ENCODE measurements at places on chromosomes 3 and 15.

DNA sequence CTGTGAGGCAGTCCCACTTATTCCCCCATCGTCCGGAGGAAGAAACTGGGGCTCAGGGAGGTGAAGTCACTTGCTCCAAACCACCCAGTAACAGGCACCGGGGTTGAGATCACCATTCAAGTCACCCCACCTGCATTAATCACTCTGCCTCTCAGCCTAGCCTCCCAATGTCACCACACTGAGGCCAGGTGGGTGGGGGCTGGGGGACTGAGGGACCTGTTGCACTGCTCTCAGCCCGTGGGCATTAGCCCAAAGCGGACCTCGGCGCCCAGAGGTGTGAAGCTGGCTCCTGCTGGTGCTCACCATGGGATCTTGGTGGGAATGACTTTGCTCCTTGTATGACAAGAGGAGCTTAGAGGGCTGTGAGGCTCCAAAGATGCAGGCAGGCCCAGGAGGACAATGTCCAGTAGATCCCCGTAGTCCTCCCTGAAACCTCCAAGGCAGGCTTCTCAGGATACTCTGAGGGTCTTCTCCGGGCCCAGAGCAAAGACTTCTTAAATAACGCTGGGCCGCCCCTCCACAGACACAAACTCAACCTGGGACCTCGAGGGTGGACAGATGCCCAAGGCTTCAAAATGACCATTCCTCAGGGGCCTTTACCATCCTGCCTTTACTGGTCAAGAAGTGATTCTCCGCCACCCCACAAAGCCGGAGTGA, 1.7 kb downstream of the NT5DC2 start:
- peak overlapping the region; percentile 72 for H3K27ac ChIP-seq
- no peak overlapping the region for H3K4me3 ChIP-seq
- H3K27me3 ChIP-seq, result no peaks in the 10 kb centered on the region
- no peaks in the 10 kb centered on the region for H3K4me1 ChIP-seq
- no peaks in the 10 kb centered on the region for H3K36me3 ChIP-seq

GRCh38 chr3:69290006-69290405, 95.9 kb downstream of the FRMD4B start:
- DNase-seq, result no peak
- H3K27ac ChIP-seq, result no peak overlapping the region

DNA sequence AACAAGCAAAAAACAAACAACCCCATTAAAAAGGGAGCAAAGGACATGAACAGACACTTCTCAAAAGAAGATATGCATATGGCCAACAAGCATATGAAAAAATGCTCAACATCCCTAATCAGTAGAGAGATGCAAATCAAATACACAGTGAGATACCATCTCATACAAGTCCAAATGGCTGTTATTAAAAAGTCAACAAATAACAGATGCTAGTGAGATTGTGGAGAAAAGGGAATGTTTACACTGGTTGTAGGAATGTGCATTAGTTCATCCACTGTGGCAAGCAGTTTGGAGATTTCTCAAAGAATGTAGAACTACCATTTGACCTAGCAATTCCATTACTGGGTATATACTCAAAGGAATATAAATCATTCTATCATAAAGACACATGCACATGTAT, 44.5 kb downstream of the RIOX2 start:
- H3K27ac ChIP-seq, result no peak overlapping the region
- H3K4me1 ChIP-seq, result no peaks in the 10 kb centered on the region
- no peak overlapping the region for H3K4me3 ChIP-seq
- no peak for DNase-seq
- H3K27me3 ChIP-seq, result no peaks in the 10 kb centered on the region
- H3K36me3 ChIP-seq, result no peaks in the 10 kb centered on the region

DNA sequence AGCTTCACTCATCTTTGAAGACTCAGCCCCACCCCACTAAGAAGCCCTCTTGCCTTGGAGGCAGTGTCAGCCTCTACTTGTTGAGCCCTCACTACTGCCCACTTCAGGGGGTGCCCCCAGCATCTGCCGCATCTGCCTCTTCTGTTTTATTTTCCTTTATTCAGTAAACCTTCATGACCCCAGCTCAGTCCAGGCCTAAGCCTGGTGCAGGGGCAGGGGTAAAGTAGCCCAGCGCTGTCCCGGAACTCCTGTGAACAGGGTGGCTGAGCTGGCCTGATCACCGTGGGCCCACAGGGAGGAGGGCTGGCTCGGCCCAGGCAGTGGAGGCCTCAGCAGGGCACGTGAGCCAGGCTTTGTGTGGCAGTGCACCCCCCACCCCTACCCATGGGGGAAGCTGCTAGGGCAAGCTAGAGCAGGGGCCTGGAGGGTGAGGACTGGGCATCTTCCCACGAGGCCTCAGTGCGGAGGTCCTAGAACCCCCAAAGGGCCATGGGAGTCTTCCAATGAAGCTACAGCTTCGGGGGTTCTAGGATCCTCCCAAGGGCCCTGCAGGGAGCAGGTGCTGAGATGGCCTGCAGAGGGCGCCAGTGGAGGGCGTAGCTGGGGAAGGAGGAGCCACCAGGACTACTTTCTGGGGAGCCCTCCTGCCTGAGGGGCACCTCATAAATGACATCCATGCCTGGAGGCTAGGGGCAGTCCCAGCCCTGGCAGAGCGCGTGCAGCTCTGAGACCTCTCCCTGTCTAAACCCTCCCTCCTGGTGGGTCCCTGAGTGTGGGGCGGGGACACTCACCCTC, 36.0 kb downstream of the TSPAN3 start:
- no peaks in the 10 kb centered on the region for H3K27me3 ChIP-seq
- no peak overlapping the region for H3K4me3 ChIP-seq
- H3K4me1 ChIP-seq, result no peaks in the 10 kb centered on the region
- no peak overlapping the region for H3K27ac ChIP-seq
- no peaks in the 10 kb centered on the region for H3K36me3 ChIP-seq

GRCh38 chr3:71726146-71726545, 944 bp upstream of the EIF4E3 start:
- H3K27ac ChIP-seq, result peak overlapping the region; percentile 85
- H3K4me1 ChIP-seq, result no peaks in the 10 kb centered on the region
- no peaks in the 10 kb centered on the region for H3K36me3 ChIP-seq
- no peak for DNase-seq

DNA sequence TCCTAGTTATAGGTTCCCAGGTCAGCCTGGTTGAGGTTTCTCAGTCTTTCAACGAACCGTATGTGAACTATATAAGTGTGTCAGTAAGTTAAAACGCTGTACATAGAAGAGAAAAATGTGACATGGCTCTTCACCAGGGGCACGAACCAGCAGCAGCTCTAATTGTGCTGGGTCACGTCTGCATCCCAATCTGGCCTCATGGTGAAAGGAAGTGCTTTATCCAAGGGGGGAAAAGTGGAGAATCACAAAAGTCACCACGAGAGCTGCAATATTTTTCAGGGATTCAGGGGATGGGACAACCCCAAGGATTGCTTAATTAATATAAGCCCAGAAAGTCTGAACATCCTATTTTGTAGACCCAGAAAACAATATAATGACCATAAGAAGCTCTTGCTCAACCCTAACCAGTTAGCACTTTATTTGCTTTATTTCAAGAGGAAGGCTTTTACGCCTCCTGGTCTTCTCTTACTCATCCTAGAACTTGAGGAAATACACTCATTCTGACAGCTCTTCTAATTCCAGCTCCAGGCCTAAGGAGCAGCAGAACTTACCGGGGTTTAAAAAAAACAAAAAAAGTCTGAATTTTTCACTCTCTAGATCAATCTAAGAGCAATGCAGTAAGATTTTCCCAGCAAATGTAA, 16.5 kb downstream of the ANXA2 start:
- DNase-seq, result no peak
- no peak overlapping the region for H3K4me3 ChIP-seq
- H3K27me3 ChIP-seq, result no peaks in the 10 kb centered on the region

DNA sequence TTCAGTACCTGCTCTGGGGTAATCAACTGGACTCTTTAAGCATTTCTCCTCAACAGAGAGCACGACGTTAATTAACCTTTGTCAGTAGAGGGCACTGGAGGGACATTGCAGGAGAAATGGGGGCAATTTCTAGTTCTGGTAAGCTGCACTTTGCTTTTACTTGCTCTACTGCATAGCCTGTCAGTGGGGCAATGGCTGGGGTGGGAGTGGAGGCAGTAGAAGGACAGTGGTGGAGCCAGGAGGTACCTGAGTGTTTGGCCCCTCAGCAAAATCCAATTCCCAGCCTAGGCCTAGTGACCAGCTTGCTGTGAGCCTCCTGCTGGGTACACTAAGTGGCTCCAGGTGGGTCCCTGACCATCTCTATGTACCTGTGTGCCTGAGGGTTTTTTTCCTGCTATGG, 18.3 kb upstream of the MED12L start:
- no peaks in the 10 kb centered on the region for H3K27me3 ChIP-seq
- H3K36me3 ChIP-seq, result no peaks in the 10 kb centered on the region
- no peak overlapping the region for H3K27ac ChIP-seq
- no peak for DNase-seq

DNA sequence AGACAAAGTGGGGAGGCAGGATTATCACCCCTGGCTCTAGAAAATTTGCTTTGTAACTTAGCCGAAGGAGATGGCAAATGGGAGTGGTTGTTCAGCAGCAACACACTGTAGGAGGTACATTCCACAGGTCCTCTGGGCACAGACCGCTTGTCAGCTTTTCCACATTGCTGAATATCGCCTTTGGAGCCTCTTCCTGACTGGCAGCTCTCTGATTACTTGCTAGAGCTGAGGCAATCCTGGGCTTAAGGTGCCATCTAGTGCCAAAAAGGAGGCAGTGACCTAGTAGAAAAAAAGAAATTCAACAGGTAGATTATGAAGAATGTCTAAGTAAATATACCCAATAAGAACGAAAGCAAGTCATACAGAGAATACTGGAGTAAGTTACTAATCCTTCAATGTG, 13.1 kb upstream of the SCN5A start:
- H3K4me1 ChIP-seq, result no peaks in the 10 kb centered on the region
- peaks cover 4% of the 10 kb centered on the region for H3K27me3 ChIP-seq
- H3K36me3 ChIP-seq, result no peaks in the 10 kb centered on the region
- H3K27ac ChIP-seq, result no peak overlapping the region
- no peak overlapping the region for H3K4me3 ChIP-seq

GRCh38 chr3:191499307-191500080, 38.5 kb downstream of the PYDC2 start:
- DNase-seq, result peak; percentile 14
- no peak overlapping the region for H3K4me3 ChIP-seq
- no peaks in the 10 kb centered on the region for H3K27me3 ChIP-seq
- no peaks in the 10 kb centered on the region for H3K4me1 ChIP-seq
- no peaks in the 10 kb centered on the region for H3K36me3 ChIP-seq

DNA sequence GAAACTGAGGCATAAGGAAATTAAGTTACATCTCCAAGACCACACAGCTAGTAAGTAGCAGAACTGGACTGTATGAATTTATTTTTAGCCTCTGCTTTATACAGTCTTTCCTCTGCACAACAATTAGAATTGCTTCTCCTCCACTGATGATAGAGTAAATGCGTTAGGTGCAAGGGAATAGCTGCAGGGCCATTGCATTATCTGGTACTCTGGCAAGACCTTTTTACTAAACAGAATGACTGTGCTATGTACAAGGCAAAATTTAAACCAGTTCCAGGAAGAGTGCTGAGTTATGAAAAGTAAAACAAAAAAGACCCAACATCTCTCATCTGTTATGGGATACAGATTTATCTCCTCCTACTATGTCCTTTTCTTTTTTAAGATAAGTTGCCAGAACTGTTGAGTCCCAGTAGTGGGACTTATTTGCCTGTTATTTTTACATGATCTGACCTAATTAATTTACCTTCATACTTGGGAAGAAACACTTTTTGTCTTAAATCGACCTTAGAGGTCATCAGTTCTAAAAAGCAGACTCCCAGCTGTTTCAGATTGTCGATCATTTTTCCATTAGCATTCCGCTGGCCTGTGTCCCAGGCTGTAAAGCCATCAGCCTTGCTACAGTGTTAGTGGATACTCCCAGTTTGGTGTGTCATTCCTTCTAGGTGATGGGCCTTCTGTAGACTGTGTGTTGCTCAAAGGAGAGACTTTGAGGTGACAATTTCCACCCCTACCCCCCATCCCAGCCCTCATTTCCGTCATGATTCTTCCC, 147.5 kb upstream of the NUDT16 start:
- H3K4me3 ChIP-seq, result no peak overlapping the region
- no peak overlapping the region for H3K27ac ChIP-seq
- no peaks in the 10 kb centered on the region for H3K4me1 ChIP-seq

GRCh38 chr3:141553055-141553454, 66.2 kb downstream of the RASA2 start:
- no peaks in the 10 kb centered on the region for H3K36me3 ChIP-seq
- H3K27ac ChIP-seq, result no peak overlapping the region
- H3K4me3 ChIP-seq, result no peak overlapping the region
- H3K27me3 ChIP-seq, result no peaks in the 10 kb centered on the region
- no peaks in the 10 kb centered on the region for H3K4me1 ChIP-seq
- DNase-seq, result no peak

DNA sequence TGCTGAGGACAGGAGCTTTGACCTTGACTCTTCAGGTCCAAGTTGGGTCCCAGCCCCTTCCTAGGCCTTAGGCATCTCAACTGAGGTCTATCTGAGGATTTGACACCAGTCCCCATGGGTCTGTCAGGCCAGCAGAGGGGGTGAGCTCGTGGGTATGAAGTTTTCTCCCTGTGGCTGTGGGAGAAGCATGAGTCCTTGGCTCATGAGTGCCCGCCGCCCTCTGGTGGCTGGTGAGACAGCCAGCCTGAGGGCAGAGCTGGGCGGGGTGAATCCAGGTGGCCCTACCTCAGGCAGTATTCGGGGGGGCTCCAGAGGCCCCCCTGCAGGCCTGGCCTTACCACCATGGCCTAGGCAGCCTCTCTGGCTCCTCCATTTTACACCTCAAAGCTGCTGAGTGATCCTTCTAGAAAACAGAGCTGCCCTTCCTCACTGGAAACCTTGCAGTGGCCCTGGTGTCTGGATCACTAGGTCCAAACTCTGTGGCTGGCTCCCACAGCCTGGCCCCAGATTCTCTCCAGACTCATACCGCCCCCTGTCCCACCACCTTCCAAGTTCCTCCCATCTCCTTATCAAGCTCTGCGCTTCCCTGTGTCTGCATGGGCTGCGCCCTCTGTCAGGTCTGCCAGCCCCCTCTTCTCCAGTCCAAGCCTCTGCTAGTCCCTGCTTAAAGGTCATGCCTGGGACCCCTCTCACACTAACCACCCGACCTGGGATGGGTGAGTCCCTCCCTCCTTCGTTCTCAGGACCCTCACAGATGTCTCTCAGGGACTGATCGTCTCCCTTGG, 16.1 kb downstream of the SH2D7 start:
- H3K27ac ChIP-seq, result no peak overlapping the region
- no peaks in the 10 kb centered on the region for H3K4me1 ChIP-seq
- DNase-seq, result peak; percentile 81
- H3K27me3 ChIP-seq, result no peaks in the 10 kb centered on the region
- H3K36me3 ChIP-seq, result no peaks in the 10 kb centered on the region
- no peak overlapping the region for H3K4me3 ChIP-seq

- no peak overlapping the region for H3K27ac ChIP-seq
- no peak overlapping the region for H3K4me3 ChIP-seq
- no peaks in the 10 kb centered on the region for H3K27me3 ChIP-seq
Measured at GRCh38 chr3:85258326-85258725, 299.5 kb downstream of the CADM2 start.

GRCh38 chr15:91482799-91483198, 370.7 kb upstream of the SLCO3A1 start:
- no peak overlapping the region for H3K27ac ChIP-seq
- no peaks in the 10 kb centered on the region for H3K4me1 ChIP-seq

Measured in uterus (tissue), 4 donors.